ENCODE measurements at places on chromosomes 5 and 9.

- no peak for DNase-seq
These were observed 378.8 kb upstream of the SEMA6A start for GRCh38 chr5:116953251-116953930.

GRCh38 chr9:17719053-17719452 is 140.2 kb downstream of the SH3GL2 start:
- peak; percentile 67 for DNase-seq

DNA sequence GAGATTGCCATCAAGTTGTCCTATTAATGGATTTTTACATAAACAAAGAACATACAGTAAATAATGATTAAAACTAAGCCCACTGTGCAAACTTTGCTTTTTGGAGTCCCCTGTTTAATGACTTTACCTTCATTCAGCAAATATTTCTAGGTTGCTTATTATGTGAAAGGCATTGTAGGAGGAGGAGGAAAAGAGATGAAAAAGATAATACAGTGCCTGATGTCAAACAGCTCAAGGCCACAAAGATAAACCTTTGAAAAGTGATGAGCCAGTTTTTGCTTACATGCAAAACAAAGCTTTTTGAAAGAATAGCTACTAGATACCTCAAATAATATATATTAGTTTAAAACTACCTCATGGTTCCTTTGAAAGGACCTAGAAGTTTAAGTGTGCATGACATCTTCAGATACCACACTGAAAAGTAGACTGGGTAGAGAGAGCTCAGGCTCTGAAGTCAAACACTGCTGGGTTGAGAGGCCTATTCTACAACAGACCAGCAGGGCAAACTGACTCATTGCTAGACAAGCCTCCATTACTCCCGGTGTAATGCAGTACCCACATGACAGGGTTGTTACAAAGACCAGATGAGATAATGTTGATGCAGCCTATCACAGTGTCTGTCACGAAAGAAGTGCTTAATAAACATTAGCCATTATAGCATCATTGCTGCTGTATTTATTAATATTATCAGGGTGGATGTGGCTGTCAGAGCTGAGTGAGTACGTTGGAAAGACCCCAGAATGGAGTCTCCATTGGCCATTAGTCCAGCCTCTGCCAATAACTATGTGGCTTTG is 11.8 kb downstream of the DEPDC1B start:
- DNase-seq: no peak

- DNase-seq: no peak
These were observed 1539.0 kb upstream of the NUDT12 start for GRCh38 chr5:105101577-105101976.

DNA sequence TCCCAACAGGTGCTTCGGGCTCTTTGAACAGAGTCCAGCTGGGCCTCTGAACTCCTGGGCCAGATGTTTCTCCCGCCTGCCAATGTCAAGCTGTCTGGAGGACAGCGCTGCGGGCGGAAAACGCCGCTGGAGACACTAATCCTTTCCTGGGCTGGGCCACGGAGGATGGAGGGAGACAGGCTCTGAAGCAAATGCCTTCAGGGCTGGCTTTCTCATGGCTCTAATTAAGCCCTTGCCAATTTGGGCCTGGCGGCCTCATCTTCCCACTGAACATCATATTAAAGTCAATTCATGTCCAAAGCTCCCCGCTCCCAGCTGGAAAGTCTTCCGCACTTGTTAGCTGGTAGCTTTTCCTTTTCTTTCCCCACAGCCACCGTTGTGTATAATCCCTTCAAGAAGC is 72.7 kb downstream of the NTNG2 start:
- DNase-seq: no peak

DNA sequence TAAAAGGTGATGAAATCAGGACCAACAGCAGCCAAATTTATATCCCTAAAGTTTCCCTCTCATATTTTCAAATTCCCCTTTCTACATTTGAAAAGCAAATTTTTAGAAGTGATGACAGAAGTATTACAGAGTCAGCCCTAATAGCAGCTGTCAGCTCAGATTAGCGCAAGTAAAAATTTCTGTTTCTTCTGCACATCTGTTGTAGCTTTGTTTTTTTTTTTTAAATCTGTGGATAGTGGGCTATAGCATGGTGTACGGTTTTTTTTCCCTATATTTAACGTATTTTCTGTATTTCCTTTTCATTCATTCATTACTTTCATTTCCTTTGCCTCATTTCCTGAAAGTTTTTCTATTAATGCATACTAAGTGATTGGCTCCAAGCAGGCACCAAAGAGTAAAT is 99.1 kb downstream of the MACIR start:
- no peak for DNase-seq

GRCh38 chr9:104993291-104993963 is 65.5 kb upstream of the ABCA1 start:
- DNase-seq: no peak

DNA sequence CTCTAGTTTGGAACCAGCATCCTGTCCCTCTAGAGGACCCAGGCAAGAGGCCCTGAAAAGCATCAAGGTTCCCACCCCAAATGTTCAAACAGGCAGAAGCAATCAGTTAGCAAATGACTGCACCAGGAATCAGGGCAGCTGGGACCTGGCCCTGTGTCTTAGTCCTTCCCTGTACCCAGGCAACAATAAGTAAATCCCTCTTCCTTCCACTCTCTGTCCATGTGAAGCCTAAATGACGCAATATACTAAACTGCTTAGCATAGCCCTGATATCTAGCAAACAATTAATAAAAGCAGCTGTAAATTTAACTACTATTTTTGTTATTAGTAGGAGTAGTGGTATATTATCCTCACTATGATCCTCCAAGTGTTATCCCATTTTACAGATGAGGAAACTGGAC is 13.2 kb upstream of the ADRA1B start:
- no peak for DNase-seq

Measured in DMS79 (cell line).